ENCODE measurements at places on chromosomes 7 and 10.
A peak's percentile ranks its signal among the peaks of the same experiment; 100 is the strongest.

GRCh38 chr10:33803248-33803647 is 468.8 kb upstream of the NRP1 start:
- peak; percentile 83 for DNase-seq

DNA sequence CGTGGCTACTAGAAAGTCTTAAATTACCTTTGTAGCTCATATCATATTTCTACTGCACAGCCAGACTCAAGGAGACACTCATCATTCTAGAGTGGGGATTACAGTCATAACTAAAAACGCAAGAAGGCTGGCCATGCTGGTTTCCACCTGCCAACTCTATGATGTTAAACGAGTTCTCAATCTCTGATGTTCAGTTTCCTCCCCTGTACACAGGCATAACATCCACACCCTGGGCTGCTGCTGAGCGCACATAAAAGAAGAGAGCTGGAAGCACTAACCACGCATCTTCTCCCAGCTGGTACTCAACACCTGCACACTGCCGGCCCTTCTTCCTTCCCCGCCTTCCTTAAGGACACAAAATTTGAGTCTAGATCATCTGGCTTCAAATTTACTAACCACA is 60.5 kb downstream of the SORBS1 start:
- DNase-seq, result no peak

- DNase-seq, result no peak
Measured at GRCh38 chr7:20365486-20365885, 34.8 kb downstream of the ITGB8 start.

- no peak for DNase-seq
Measured at GRCh38 chr7:155084969-155085368, 14.8 kb downstream of the HTR5A start.

GRCh38 chr10:132689721-132690360 is 96.1 kb downstream of the NKX6-2 start:
- no peak for DNase-seq

- no peak for DNase-seq
Measured at GRCh38 chr7:89809291-89809690, 345.0 kb upstream of the STEAP1 start.

DNA sequence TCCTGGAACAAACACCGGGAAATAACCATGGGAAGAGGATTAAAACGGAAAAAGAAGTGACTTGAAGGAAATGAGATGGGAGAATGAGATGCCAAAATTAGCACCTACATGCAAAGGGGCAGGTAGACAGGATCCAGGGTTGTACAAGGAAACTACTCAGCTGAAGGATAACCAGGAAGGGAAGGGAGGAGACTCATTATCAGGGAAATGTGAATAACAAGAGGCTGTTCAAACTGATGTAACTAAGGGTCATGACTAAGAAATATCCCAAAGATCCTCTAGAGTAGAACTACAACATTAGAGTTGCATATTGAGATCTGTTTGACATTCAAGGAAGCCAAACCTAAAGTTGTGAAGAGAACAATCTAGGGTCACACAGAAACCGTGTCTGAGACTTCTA is 166.2 kb upstream of the SP8 start:
- DNase-seq, result no peak

DNA sequence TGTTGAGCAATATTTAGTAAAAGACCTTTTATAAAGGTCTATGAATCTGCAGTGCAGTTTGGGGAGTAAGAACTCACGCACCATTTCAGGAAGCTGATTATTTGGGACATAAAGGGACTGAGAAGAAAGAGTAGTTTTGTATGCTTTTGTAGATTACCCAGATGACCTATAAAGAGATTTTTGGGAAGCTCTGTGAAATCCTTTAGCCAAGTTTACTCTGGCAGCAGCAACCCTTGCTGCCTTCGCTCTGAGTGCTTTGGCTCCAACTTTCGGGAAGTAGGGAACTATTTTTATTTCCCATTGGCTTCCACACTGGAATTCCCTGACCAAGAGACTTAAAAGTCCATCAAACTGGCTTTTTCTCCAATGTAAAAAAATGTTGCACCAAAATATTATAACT is 1110.1 kb upstream of the PHF14 start:
- DNase-seq, result no peak

GRCh38 chr7:23017309-23017708 is 3.4 kb upstream of the HYCC1 start:
- DNase-seq, result no peak

- no peak for DNase-seq
Measured at GRCh38 chr7:134532180-134532953, 5.0 kb downstream of the AKR1B10 start.

- no peak for DNase-seq
Measured at GRCh38 chr7:67692425-67692824, 695.8 kb downstream of the TYW1 start.

DNA sequence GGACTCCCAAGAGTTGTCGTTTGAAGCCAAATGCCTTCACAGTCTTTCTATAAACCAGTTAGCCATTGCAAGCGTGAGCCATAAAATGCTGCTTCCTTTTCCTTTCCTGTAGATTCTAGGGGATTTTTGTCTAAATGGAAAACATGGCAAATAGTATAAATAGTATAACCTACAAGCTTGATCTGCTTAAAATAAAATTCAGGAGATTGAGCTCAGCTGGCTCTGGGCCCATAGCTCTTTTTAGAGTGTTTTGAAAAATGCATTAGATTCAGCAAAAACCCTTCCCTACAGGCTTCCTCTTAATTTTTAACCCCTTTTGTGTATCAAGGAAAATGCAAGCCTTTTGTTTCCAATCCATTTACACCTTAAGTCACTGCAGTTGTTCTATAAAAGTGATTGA is 190.1 kb upstream of the GDF10 start:
- no peak for DNase-seq

DNA sequence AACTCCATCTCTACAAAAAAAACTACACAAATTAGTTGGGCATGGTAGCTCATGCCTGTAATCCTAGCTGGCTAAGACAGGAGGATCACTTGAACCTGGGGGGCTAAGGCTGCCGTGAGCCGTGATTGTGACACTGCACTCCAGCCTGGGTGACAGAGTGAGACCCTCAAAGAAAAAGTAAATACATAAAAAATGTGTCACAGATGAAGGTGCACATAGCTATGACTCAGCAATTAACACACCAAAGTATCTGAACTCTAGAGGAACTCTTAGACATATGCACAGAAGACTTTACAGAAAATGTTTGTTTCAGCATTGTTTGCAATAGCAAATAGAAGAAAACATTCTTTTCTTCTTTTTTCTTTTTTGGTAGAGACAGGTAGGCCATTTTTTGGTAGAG is 8.3 kb downstream of the C10orf62 start:
- DNase-seq, result no peak

- DNase-seq, result no peak
Measured at GRCh38 chr10:126229686-126230085, 158.6 kb downstream of the ADAM12 start.

DNA sequence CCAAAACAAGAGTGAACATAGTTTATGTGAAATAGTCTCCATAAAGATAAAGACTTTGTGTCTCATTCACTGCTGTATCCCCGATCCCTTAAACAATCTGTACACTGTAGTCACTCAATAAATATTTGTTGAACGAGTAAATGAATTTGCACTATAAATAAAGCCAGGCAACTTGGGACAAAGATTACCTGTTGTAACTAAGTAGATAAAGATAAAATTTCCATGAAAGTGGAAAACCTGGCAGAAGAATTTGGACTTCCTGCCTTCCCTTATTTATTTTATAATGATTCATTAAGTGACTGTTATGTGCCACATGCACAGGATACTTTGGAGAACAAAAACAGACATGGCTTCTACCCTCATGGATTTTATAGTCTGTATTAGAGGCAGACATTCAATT is 277.7 kb upstream of the KAT6B start:
- no peak for DNase-seq

DNA sequence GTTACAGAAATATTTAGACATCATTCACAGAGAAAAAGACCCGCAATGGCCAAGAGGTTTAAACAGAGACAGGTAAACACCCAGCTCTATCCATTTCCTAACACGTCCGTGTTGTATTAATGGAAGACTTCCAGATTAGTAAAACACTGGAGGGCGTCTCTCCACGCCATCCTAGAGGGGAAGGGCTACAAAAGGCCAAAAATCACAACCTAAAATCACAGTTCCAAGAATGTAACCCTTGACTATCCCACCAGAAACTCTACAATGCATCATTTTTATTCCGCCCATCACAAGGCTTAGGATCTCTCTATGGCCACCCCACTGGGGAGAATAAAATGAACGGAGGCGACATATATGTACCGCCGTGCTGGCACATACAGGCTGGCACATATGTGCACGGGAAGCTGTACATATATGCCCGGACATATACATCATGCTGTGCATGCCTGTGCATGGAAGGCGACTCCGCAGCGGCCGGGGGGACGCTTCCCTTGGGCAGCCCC is 734 bp downstream of the PCLO start:
- DNase-seq, result no peak

DNA sequence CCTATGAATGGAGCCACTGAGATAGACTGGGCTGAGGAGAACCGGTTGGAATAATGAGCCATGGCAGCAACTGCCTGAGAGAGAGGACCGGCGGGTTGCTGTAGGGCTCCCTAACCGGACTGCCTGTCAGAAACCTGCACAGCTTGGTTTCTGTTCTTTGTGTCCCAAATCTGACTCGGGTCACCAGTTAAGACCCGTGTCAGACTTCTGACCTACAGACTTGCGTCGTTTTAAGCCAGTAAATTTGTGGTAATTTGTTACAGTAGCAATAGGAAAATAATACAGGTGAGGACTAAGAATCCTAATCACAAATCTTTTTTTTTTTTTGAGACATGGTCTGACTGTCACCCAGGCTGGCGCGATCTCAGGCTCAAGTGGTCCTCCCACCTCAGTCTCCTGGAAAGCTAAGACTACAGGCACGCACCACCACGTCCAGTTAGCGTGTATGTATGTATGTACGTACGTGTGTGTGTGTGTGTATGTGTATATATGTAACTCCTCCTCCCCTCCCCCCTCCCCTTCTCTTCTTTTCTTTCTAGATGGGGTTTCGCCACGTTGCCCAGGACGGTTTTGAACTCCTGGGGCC is 672 bp upstream of the DDX56 start:
- DNase-seq, result no peak

DNA sequence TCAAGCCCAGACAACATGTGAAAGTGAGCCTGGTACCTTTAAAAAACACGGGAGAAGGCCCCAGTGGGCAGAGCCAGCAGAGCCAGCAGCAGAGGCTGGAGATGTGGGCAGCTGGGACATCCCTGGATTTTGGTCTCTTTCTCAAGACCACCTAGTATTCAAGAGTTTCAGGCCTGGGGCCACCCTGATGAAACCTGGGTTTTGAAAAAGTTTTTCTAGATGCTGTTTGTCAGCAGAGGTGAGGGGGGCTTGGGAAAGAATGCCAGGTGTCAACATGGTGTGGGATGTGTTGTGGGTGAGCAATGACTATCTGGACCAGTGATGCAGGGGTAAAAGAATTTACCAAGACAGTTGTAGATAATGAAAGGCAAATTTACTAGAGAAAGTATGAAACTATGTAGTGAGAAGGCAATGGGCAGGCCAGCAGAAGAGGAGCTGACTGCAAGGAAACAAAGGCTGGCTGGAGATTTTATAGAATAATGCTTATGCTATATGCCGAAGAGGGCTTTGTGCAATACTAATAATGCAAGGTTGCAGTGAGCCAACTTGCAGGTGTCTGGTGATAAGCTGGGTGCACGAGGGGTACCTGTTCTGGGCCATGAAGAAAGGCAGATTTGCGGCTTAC is 28.1 kb upstream of the PLEKHA1 start:
- DNase-seq, result no peak

DNA sequence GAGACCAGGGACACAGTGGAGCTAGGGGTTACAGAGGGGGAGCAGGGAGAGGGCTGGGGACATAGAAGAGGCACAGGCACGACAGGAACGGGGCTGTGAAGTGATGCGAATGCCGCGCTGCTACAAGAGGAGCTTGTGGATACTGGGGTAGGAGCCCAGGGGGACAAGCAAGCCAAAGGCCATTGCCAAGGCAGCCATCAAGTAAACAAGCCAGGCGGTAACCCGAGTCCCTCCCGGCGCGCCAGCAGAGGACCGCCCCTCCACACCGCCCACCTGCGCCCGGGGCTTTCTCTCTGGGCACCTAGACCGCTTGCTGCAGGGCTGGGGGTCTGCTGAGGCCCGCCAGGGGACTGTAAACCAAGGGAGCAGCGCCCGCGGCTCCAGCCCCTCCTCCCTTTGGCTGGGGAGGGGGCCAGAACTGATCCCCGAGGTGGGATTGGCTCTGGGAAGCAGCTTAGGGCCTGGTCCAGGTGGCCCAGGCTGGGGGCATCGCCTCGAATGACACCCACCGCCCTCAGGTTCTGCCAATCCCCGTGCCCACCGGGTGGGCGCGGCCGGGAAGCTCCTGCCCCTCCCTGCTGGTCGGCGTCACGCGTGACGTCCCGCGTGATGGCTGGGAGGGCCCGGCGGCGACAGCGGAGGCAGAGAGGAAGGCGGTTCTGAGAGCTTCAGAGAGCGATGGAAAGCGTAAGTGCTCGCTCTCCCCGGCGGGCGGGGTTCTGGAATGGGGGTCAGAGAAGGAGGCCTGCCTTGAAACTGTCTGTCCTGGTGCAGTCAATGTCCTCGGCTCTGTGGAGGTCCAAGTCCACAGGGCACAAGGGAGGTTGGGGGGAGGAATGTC is 982 bp downstream of the SFXN3 start:
- peak; percentile 54 for DNase-seq

DNA sequence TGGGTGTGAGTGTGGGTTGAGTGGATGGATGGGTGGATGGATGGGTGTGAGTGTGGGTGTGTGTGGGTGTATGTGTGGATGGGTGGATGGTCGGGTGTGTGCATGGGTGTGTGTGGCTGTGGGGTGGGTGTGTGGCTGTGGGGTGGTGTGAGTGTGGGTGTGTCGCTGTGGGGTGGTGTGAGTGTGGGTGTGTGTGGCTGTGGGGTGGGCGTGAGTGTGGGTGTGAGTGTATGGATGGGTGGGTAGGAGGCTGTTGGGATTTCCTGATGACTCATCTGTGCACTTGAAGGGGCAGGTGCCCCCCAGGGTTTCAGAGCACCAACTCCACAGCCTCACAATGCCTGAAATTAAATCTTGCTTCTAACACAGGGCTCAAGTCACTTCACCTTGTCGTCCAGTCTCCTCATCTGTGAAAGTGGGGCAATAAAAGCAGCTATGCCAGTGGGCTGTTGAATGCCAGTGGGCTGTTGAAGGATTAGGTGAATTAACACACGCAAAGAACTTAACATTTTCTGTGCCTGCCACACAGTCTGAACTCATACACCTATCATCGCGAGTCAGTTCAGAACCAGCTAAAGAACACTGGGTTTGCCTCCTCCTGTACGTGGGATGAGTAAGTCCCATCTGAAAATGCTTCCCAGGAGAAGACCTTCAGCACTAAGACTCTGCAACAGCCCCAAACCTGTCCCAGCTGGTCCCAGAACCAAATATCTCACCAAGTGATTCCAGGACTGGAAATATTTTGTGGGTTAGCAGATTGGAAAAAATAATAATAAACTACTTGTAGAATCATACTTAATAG is 32.0 kb downstream of the SFMBT2 start:
- no peak for DNase-seq

DNA sequence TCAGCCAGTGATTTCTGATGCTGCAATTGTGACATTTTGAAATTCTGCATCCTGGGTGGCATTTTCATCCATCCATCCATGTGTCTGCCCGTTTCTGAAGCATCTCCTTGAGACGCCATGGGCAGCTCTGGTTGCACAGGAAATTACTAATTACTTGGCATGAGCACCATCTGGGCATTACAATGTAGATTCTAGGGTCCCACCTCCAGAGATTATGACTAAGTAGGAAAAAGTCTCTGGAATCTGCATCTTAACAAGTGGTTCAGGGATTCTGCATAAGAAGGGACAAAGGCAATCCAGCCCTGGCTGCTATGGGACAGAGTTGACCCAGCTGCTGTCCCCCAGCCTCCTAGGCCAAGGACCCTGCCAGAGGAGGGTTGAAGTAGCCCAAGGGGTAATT is 65.3 kb downstream of the CUZD1 start:
- DNase-seq, result no peak
